ENCODE measurements at places on chromosomes 6 and 20.

- DNase-seq, result no peak
Observed at GRCh38 chr6:12163744-12164507, 126.2 kb upstream of the EDN1 start.

- no peak for DNase-seq
Observed at GRCh38 chr6:140828856-140829255, 1303.9 kb upstream of the GJE1 start.

- no peak for DNase-seq
Observed at GRCh38 chr6:47335466-47335865, 25.8 kb upstream of the TNFRSF21 start.

DNA sequence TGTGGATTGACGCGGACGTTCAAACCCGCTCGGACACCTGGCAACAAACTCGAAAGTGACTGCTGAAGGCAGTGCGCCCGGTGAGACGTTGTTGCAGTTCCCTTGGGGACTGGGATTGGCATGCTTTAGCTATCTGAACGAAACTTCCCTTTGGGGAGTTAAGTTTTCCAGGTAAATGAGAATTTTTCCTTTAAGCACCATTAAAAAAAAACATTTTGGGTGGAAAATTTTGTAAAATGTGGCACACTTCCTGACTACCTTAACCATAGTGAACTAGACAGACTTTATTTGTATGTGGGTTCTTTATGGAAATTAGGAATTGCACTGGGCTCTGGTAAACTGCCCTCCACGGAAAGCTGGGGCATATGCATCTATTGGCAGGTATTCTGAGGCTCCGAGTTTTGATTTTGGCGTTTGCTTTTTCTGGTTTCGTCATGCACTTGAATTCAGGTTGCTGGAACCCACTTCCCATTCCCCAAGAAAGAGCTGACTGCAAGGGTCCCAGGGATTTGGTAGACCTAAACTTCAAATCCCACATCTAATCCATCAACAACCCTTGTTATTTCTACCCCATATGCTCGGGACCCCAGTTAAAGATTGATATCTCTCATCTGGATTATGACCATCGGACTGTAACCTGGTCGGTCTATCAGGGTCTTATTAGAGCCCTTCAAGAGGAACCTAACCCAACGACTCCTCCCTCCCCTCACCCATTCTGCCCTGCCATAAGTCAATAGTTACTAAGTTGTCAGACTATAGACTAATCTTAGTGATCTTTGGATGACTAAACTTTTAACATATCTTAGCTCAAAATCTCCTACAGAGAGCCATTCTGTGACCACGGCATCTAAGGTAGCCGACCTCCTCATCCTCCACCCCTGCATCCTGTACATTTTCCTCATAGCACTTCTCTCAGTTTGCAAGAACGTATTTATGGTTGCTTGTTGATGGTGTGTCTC, 800 bp upstream of the DYNLT1 start:
- no peak for DNase-seq

GRCh38 chr6:37061157-37061804, 55.8 kb downstream of the FGD2 start:
- DNase-seq, result no peak

DNA sequence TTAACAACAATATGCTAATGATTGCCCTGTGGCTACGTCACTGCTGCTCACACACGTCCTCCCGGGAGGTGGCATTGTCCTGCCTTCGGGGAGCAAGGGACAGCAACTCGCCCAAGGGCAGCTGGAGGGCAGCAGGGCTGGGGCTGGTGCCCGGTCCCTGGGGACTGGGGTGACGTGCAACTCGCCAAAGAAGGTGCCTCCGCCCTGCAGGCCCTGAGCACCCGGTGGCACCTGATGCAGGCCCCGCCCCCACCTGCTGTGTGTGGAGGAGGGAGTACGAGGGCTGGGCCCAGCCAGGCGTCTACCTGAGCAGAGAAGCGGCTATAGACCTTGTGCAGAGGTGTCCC, 64.8 kb upstream of the SLCO4A1 start:
- no peak for DNase-seq

- DNase-seq, result no peak
Observed at GRCh38 chr6:106849676-106850332, 124.7 kb downstream of the CD24 start.

DNA sequence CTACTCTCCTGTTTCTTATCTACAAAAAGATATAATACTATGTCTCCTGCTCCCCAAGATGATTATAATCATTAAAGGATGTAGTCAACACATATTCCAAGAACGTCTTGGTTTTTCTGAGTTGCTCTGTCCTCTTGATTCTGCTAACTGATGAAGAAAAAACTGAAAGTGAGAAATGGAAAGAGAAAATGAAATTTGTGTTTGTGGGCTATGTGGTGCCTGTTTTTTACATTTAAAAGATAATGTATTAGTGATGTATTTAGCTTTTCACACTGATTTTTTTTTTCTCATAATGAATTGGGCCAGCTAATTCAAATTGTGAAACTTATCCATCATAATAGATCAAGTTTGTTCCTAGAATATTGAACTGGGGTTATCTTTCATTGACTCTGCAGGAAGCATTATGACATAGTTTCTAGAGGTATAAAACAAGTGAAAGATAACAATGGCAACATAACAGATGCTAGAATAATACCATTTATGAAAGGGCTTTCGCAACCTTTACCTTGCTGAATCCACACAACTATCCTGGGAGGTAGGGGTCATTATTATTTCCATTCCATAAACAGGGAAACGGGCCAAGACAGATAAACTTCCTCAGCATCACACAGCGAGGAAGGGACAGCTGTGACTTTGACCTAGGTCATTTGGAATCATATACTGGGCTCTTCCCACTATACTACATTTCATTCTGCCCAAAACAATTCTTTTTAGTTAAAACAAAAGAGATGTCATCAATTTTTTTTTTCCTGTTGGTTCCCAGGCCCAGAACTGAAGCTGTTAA, 336.7 kb downstream of the GJA1 start:
- DNase-seq, result no peak
